ENCODE measurements at places on chromosomes 1 and 21. TPM values are rescaled to one million over a fixed set of nuclear protein-coding genes. Genes with fewer than 3 reads are reported as not detected.

DNA sequence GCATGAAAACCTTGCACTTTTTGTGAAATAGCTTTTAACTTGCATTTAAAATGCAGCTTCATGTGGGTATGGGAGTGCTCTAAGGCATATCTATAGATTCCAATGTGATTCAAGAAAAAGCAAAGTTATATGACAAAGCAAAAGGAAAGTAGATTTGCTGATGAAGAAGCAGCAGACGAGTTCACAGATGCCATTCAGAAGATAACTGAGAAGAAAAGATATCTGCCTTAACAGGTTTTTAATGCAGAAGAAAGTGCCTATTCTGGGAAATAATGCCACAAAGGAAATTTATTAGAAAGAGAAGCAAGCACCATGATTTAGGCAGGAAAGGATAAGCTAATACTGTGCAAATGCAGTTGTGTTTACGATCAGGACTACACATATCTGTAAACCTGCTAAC is 68.1 kb downstream of the PHTF1 start:
- no peak for DNase-seq

- no peak for DNase-seq
Observed at GRCh38 chr1:197463142-197463541, 195.1 kb downstream of the CRB1 start.

- no peak for DNase-seq
Observed at GRCh38 chr1:94022471-94023189, 98.3 kb downstream of the ABCA4 start.

DNA sequence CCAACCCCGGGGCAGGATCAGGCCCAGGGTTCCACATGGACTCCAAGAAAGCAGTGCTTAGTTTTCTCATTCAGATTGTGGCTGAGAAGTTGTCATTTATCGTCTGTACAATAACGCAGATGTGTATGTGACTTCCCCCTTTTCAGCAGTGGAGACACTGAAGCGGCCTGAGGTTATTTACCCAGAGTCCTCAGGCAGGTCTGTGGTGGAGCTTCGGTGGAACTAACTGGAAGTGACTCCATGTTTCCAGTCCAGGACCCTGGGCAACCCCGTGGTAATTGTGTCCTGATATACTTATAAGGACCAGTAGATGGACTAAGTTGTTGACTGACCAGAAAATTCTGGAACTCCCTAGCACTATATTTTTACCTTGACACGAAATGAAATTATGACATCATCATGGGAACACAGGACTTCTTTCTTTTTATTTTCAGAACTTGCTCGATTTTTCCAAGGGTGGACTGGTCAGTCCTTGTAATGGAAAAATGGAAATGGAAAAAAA is 1.0 kb upstream of the IER5 start:
- DNase-seq, result no peak

The CRYZL1 gene
- total RNA-seq, result 47.5 TPM

DNA sequence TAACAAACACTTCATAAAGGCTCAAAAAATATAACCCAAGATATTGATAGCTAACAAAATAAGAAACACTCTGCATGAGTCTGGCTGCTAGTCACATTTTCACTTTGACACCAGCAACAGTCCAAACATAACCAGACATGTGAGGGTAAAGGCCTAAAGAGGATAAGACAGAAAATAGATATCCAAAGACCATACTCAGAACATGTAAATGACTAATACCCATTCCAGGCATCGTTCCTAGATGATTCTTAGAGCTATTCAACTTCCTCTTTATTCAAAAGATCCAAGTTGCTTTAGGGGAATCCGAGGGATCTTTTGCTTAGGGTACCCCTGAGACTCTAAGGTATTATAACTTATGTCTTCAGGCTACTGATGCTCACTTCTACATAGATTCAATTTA is 5.1 kb downstream of the COL24A1 start:
- no peak for DNase-seq

DNA sequence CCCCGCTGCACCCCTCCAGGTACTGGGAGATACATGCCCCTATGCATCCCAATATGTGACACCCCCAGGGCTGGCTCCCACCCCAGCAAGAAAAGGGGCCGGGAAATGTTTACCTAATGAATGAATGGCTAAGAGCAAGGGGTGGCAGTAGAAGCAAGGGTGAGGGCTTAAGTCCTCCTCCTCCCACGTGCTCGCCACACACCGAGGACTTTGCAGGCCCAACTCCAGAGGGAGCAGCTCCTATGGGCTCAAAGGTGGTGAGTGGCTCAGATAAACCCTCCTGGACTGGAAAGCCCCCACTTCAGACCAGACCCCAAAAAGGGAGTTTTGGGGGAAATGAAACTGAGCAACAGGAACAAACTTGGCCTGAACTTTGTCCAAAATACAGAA is 11.4 kb downstream of the SLC45A3 start:
- DNase-seq, result no peak

The CRB1 gene
- 4.0 TPM for total RNA-seq

- peak; percentile 39 for DNase-seq
Observed at GRCh38 chr1:21898326-21899200, 38.5 kb downstream of the HSPG2 start.

Measured in ovary (tissue), 10 donors.